Endothelial cell (in vitro differentiated cells): ENCODE measurements at places on chromosomes 2 and 18. TPM values are rescaled to one million over a fixed set of nuclear protein-coding genes. Genes with fewer than 3 reads are reported as not detected.

The TCF4 gene
- total RNA-seq: 175 TPM

The NRP2 gene
- 258 TPM for total RNA-seq

DNA sequence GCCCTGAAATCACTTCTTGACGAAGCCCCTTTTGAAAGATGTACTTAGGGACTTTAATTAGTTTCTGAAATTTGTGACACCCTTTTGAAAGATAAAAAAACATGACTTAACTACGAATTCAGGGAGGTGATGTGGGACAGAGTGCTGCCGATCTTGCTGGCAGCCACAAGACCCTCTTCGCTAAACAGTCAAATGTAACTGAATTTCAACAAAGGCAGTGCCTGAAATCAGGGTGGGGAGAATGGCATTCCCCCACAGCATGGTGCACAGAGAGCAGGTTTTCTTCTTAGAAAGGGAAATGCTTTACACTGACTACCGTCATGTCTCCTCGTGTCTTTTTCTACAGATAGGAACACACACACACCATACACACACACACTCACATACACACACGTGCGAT is 640.2 kb upstream of the POU3F3 start:
- no peak for DNase-seq

DNA sequence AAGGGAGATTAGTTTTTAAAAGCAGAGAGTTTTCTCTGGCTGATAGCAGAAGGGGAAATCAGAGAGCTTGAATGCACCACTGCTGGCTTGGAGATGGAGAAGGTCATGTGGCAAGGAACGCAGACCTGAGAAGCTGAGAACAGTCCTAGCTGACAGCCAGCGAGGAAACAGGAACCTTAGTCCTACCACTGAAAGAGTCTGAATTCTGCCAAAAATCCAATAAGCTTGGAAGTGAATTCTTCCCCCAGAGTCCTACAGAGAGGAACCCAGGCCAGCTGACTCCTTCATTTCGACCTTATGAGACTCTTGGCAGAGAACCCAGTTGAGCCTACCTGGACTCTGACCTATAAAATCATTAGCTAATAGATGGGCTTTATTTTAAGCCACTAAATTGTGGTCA is 371.9 kb upstream of the TNP1 start:
- no peak for DNase-seq

DNA sequence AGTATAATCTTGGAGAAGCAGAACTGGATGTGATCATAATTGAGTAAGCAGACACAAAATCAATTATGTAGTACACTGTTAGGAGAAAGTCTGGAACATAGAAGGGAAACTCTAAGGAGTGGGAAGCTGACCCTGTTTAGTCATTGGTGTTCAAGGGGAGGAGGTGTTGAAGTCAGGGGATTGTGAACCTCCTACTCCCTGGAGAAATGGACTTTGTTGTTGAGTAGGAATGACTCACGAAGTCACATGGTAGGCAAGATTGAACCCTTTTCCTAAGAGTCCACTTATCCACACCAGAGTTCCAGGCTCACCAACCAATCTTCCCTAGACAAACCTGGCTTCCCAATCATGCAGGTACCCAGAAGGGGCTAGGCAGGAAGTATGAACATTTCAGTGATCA is 81.0 kb upstream of the BCL11A start:
- DNase-seq: no peak

- DNase-seq: no peak
Measured at GRCh38 chr2:80014637-80015036, 289.9 kb downstream of the LRRTM1 start.

The MRPL30 gene
- total RNA-seq: 25.9 TPM

DNA sequence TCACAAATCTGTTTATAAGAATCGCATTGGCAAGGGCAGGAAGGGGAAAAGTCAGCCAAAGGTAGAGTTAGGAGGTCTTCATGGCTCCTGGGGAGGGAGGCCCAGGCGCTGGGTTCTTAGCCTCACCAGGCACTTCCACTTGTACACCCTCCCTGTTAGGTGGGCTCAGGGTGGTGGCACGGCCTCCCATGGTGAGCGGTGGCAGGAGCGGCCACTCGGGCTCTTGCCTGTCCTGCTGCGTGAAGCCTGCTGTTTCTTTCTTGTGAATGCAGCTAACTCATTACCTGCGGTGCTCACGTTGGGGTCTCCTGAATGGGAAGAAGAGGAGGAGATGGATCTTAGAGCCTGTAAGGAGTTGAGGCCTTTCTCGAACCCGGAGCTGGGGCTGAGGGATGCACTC is 40.8 kb downstream of the TOGARAM2 start:
- DNase-seq: no peak

The ITGB6 gene
- total RNA-seq: not detected

DNA sequence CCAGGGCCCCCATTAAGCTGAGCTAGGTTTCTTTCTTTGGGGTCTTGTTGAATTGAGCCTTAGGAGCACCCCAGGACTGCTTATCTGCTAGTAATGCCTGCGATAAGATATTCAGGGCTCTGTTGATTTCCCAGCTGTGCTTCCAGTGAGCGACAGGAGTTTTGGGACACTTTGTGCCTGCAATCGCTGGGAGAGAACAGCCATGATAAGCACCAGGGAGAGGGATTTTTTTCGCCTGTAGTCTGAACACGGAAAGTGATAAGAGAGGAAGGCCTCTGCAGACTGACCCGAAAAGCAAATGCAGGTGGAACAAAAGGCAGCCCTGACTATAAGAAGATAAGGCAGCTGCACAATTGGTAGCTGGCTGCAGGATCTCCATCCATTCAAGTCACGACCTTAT is 244.3 kb downstream of the CNTNAP5 start:
- DNase-seq: no peak

- no peak for DNase-seq
Measured at GRCh38 chr2:11154016-11154922, 998 bp upstream of the SLC66A3 start.

DNA sequence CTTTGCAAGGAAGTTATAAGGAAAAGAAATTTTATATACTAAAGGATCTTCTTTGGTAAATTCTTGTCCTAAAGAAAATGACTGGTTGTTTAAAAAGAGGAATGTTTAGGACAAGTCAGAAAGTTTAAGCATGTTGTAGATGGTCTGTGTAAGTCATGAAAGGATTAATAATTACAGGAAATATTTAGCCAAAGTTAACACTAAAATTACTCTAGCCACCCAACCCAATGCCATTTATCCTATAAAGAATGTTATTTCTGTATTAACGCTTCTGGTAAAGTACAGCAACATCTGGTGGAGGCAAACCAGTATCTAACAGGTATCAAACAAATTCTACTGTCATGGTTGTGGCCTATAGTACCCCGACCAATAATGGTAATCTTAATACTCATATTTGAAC is 546.9 kb upstream of the PKDCC start:
- DNase-seq: no peak

The B3GNT7 gene
- 5.3 TPM for total RNA-seq

DNA sequence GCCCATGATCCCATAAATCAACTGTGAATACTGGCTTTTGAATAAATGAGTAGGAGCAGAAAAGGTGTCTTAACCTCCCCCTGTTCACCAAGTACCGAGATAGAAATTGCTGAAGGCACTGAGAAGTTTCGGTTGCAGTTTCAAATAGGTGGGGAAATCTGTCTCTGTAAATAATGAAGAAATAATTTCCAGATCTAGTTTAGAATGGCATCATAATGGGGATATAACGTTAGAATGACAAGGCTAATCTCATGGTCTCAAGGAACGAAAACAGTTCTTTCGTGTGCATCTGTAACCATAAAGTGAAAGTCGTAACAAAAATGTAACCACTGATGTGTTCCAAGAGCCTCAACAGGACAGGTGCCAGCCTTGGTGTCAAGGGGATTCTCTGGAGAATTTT is 49.9 kb upstream of the TMEM18 start:
- DNase-seq: no peak

DNA sequence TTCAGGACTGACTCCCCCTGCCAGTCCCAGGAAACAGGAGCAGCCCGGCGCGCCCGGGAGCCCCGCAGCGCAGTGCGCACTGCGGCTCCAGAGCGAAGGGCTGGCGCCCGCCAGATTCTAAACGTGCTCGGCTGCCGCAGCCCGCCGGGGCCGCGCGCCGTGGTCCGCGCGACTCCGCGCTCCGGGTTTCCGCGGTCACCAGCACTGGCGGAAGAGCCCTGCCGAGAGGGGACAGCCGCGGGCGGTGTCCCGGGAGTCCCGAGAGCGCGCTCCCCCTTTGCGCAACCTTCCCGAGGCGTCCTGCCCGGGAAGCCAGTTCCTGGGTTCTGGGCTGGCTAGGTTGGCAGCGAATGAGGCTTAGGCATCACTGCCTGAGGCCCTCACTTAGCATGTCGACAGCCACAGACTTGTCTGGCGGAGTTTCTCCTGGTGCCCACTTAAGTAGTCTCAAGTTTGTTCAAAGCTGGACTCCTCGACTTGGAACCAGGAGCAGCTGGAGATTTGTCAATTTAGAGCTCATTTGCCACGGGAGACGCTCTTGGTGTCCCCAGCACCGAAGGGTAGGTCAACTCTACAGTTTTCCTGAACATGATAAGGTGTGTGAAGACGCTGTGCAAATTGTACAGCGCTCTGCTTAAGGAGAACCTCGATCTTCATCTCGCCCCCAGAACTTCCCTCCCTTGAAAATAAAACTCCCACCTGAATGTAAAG is 1.5 kb upstream of the VSNL1 start:
- DNase-seq: peak; percentile 85

The ERCC3 gene
- 45.1 TPM for total RNA-seq
